Endothelial cell of umbilical vein (primary cell): ENCODE measurements at places on chromosomes 16 and 17.

GRCh38 chr16:28291651-28292626 is at the start of gene SBK1:
Gene SBK1 (plus strand): TSS chr16:28292525. CDS start chr16:28317392, 24,867 bp downstream.
- DNase-seq: peak; percentile 35

DNA sequence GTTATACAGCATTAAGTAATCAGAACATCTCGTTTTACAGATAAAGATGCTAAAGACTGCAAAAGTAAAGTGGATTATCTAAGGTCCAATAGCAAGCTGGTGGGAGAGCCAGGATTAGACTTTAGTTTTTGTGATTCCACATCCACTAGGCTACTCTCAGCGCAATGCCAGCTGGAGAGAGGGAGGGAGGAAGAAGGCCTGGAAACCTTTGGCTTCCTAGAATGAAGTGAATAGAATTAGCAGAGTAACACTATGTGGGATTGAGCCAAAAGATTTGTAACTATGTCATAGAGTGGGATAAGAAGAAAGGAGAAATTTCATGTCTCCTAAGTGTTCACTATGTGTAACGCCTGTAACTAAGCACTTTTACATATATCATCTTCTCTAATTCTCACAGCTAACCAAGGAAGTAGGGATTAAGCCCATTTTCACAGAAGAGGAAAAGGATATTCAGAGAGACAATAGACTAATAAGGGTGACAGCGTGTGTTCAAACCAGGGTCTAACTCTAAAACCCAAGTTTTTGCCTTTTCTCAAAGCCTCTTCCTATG is 25.4 kb upstream of the NSRP1 start:
- DNase-seq: no peak

DNA sequence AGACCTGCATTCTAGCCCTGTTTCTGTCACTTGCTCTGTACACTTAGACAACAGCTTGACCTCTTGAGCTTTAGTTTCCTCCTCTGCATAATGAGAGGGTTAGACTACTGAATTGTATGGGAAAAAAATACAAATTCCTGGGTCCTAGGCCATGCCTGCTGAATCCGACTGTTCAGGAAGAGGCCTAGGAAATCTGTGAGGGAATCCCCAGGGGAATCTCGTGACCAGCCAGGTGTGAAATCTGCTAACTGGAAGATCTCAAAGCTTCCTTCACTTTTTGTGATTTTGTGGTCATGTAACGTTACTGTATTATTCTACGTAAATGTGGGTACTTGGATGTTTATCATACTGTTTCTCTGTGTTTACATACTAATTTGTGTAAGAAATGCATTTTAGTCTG is 58.2 kb downstream of the CYLD start:
- DNase-seq: no peak

DNA sequence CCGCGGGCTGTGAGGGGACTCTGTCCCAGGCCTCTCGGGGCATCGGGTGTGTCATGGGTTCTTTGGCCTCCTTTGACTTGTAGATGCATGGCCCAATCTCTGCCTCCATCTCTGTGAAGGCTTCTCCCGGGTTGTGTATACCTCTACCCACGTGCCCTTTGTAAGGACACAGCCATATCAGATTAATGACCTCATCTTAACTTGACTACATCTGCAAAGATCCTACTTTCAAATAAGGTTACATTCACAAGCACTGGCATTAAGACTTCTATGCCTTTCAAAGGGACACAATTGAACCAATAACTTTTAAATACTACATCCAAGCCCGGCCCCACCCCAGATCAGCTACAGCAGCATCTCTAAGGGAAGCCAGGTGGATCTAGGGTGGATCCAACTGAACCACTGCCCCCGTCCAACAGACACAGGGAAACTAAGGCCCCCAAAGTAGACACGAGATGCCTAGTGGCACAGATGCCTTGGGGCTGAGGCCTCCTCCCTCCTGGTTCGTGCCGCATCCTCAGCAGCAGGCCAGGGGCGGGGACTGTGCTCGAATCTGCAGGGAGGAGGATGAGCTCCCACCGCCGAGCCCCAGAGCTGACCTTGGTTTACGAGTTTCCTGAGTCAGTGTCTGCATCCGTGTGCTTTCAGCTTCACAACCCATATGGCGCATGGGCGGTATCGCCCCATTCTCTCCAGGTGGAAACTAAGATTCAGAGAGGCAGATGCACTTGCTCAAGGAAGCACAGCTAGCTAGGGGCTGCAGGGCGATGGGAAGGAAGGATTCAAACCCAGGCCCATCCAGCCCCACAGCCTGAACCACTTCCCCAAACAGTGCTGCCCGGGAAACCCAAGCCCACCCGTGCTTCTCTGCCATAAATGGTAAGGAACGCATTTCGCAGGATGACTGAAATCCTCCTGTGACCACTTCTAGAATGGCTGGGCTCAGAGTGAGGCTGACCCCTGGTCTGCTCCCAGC is 353.3 kb downstream of the C16orf95 start:
- DNase-seq: no peak

DNA sequence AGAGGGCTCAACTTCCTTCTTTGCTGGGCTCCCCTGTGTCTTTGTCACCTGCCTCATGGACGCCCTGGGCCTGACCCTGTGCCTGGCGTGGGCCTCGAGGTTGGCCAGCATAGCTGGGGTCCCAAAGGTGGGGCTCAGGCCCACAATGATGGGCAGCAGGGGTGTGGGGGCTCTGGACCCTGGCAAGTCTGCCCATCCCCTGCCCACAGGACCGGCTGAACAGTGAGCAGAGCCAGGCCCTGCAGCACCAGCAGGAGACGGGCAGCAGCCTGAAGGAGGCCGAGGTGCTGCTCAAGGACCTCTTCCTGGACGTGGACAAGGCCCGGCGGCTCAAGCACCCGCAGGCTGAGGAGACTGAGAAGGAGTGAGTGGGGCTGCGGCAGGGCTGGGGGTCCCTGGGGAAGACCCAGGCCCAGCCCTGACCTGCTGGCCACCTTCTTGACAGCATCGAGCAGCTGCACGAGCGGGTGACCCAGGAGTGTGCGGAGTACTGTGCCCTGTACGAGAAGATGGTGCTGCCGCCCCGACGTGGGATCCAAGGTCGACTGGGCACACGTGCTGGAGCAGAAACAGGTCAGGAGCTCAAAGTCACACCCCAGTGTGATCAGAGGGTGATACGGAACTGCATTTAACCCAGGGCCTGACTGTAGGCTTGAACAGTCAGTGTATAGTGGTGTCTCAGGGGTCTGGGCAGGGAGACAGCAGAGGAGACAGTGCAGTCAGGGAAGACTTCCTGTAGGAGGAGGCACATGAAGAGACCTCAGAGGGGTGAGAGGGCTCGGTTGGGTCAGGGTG is 3.8 kb downstream of the EVPLL start:
- no peak for DNase-seq

- no peak for DNase-seq
Measured at GRCh38 chr17:6577686-6578263, 21.4 kb upstream of the PITPNM3 start.

GRCh38 chr17:64154717-64155116 is 24.8 kb upstream of the ERN1 start:
- DNase-seq: no peak

DNA sequence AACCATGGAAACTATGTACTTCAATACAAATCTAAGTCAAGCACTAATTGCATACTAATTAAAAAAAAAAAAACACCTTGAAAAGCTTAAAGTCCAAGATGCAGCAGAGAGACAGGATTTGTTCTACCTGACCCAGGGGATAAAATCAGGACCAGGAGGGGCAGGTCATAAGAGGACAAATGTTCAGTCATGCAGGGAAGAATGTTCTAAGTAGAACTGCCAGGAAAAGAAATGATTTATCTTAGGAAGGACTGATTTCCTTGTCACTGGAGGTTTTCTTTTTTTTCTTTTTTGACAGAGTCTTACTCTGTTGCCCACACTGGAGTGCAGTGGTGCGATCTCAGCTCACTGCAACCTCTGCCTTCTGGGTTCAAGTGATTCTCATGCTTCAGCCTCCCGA is 9.1 kb upstream of the GHDC start:
- no peak for DNase-seq

GRCh38 chr17:74149597-74150427 is 53.7 kb upstream of the RPL38 start:
- DNase-seq: no peak

GRCh38 chr17:58576679-58577367 is 62.4 kb upstream of the MTMR4 start:
- no peak for DNase-seq

DNA sequence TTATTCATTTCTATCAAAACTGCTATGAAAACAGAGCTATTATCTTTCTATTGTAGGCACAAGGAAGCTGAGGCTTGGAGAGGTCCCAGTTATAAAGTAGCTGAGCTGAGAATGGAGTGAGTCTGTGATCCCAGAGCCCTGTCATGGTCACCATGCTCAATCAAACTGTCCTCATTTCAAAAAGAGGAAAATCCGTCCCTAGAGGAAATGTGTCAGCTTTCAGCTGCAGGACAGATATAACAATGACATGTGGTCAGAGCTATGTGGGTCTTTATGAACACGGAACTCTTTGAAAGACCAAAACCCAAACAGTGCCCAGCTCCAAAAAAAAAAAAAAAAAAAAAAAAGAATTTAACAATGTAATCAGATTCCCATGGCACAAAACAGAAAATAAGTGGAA is 266.1 kb downstream of the XYLT1 start:
- no peak for DNase-seq

DNA sequence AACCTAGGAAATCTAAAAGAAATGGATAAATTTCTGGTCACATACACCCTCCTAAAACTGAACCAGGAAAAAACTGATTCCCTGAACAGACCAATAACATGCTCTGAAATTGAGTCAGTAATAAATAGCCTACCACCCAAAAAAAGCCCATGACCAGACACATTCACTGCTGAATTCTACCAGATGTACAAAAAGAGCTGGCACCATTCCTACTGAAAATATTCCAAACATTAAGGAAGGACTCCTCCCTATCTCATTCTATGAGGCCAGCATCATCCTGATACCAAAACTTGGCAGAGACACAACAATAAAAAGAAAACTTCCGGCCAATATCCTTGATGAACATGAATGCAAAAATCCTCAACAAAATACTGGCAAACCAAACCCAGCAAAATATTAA is 52.9 kb downstream of the TTC19 start:
- DNase-seq: no peak

DNA sequence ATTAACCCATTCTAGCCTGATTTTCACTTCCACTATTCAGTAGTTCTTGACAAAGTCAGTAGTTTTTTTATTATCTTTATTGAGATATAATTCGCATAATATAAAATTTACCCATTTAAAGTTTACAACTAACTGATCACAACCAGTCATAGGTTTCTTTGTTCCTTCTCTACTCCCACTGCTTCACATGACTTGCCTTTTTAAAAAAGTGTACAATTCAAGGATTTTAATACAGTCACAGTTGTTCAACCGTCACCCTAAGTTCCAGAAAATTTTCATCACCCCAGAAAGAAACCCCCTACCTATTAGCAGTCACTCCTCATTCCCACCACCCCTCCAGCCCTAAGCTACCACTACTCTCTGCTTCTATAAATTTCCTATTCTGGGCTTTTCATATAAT is 162.5 kb downstream of the TRIM37 start:
- DNase-seq: no peak

DNA sequence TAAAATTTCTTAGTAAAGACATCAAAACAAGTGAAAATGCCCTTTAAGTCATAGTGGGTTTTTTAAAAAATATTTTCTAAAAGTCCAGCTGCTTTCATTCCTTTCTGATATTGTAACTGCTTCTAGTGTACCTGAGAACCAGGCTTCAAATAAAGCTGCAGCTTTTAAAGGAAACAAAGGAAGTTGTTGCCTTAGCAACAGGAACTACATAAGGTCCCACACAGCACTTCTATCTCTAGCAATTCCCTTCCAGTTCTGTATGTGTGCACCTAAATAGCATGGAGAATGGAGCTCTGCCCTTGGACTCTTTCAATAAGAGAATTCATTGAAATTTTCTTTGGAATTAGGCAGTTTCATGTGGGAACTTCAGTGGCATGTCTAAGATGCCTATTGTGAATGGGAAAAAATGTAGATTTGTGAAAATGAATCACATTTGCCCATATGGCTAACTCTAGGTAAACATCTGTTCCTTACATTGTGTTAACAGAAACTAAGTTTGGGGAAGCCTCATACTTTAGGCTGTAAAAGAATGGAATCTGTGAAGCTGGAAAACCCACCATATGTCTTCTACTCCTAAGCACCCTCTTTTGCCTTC is 206.4 kb downstream of the KIF2B start:
- no peak for DNase-seq

GRCh38 chr17:4003501-4004421 is 39.5 kb upstream of the ATP2A3 start:
- no peak for DNase-seq
